SK-N-SH (cell line): ENCODE measurements at places on chromosomes 3 and 15. TPM values are rescaled to one million over a fixed set of nuclear protein-coding genes. Genes with fewer than 3 reads are reported as not detected.

DNA sequence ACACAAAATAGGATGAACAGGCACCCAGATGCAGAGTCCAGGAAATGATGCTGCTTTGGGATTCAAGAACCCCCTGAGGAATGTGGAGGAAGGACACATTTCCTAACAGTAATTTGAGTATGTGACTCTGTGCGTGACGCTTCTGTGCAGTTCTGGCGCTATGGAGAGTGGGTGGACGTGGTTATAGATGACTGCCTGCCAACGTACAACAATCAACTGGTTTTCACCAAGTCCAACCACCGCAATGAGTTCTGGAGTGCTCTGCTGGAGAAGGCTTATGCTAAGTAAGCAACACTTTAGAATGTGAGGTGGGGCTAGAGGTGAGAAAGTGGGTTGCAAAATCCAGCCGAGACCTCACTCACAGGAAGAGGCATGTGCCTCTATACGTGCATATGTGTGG is 28.3 kb downstream of the CAPN3 start:
- no peak overlapping the region for H3K4me3 ChIP-seq
- no peaks in the 10 kb centered on the region for H3K36me3 ChIP-seq
- no peak for DNase-seq
- H3K27ac ChIP-seq: no peak overlapping the region

DNA sequence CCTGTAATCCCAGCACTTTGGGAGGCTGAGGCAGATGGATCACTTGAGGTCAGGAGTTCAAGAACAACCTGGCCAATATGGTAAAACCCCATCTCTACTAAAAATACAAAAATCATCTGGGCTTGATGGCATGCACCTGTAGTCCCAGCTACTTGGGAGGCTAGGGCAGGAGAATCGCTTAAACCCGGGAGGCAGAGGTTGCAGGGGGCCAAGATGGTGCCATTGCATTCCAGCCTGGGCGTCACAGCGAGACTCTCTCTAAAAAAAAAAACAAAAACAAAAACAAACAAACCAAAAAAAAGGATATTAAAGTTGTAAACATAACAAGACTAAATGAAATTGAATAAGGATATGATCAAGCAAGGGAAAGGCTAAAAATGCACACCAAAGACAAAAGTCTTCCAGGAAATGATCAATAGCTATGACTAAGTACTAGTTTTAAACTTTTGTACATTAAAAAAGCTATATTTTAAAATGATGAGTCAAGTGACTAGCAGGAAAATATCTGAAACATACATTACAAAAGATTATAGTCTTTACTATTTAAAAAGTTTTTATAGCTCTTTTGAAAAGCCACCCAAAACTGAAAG is 28.6 kb downstream of the KLHL6 start:
- H3K36me3 ChIP-seq: no peaks in the 10 kb centered on the region
- H3K27ac ChIP-seq: no peak overlapping the region
- H3K4me1 ChIP-seq: no peaks in the 10 kb centered on the region

DNA sequence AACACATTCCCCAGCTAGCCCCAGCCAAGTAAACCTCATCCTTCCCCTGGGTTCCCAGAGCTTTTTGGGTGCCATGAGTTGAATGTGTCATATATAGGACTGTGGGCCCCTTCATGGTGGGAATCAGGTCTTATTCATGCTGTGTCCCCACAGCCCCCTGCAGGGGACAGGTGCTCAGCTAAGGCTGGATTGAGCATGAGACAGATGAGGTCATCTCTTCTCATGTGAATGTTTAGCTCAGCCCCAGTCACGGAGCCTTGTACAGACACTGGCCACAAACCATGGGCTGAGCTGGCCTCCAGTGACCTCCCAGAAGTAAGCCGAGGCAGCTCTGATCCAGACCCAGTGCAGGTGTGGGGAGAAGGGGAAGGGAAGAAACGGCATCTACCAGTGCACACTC is 70.7 kb downstream of the C3orf70 start:
- no peak overlapping the region for H3K27ac ChIP-seq
- H3K4me3 ChIP-seq: no peak overlapping the region
- no peaks in the 10 kb centered on the region for H3K27me3 ChIP-seq
- no peaks in the 10 kb centered on the region; the same call in 1 of the 2 replicates for H3K4me1 ChIP-seq
- H3K36me3 ChIP-seq: no peaks in the 10 kb centered on the region

INKA1 gene
- 2.6 and 3.4 TPM in 2 replicates for polyA plus RNA-seq

GXYLT2 gene
- polyA plus RNA-seq: 9.1 and 9.3 TPM in 2 replicates

GOLGA8G gene
- not detected in 2 replicates for polyA plus RNA-seq

ZBBX gene
- polyA plus RNA-seq: 0.18 and 0.50 TPM in 2 replicates
